Activated naive CD4-positive, alpha-beta T cell treated with Interleukin-2 at 50 U/mL for 16 hours (primary cell): ENCODE measurements at places on chromosomes 6 and 20.

DNA sequence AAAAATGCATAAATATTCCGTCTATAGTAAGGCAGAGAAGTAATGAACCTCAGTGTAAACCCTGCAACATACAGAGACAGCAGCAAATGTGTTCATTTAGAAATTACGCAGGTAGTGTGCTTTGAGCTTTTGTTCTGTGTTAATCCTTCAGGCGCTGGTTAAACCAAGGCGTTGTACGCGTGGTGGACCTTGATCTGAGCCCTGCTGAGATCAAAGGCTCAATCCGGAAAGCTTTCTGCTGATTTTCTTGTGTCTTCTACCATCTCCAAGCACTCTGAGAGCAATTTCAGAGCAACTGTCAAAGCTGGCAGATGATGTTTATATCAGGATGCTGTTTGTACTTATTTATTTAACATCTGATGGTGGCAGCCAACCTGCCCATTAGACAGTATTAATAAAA, 382.8 kb downstream of the CDH26 start:
- no peak for DNase-seq

- no peak for DNase-seq
Observed at GRCh38 chr6:144879436-144879835, 594.3 kb downstream of the UTRN start.

DNA sequence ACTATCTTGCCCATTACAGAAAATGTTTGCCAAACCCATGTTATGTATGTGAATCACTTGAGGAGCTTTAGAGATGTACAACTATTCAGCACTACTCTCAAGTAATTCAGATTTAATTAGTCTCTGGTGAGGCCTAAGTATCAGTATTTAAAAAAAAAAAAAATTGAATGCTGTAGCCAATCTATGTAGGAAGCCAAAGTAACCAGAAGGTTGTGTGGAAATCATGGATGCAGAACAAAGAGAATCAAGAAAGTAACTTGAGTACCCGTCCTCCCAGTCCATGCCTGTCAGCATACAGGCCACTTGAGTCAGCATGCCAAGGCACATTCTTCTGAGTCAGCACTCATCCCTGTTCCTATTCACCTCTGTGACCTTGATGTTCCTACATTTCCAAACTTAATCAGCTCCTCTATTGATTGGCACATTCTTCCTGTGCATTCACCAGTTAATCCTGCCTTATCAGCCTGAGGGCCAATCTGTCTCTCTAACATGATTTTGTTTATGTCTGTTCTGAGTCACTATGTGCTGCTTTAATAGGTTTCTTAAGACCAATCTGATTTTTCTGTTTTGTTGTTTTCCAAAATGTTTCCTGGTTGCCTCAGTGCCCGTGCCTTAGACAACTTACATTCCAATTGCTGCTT, 165.6 kb downstream of the KCNQ5 start:
- no peak for DNase-seq

- no peak for DNase-seq
Observed at GRCh38 chr20:1392443-1392692, 486 bp downstream of the FKBP1A start.

- DNase-seq, result no peak
Observed at GRCh38 chr6:163232015-163232523, 182.4 kb upstream of the QKI start.

GRCh38 chr6:107641500-107641941, 151.6 kb downstream of the SOBP start:
- DNase-seq, result no peak

- no peak for DNase-seq
Observed at GRCh38 chr20:32908334-32909292, 49.9 kb downstream of the EFCAB8 start.

- DNase-seq, result no peak
Observed at GRCh38 chr20:9458138-9458796, 56.1 kb upstream of the LAMP5 start.

- no peak for DNase-seq
Observed at GRCh38 chr6:64717281-64717680, 989.7 kb downstream of the EYS start.

GRCh38 chr6:154719433-154719832, 13.8 kb upstream of the SCAF8 start:
- DNase-seq, result no peak

- no peak for DNase-seq
Observed at GRCh38 chr6:33206864-33207551, 1.3 kb upstream of the RING1 start.

GRCh38 chr20:47969426-47969825, 184.1 kb upstream of the SULF2 start:
- DNase-seq, result no peak

DNA sequence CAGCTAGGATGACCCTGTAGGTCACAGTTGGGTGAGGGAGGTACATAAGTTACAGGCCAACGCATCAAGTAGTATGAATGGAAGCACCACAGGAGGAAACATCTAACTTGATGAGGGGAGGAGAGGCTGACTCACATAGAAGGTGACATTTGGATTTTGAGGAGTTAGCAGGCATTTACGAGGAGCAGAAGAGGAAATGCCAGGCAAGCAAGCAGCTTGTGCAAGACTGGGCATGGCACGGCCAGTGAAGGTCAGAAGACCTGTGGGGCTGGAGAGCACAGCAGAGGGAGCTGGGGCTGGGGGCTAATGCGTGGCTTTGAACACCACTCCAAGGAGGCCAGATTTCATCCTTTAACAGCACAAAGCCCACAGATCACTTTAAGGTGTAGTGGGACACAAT, 37.8 kb downstream of the MUC22 start:
- DNase-seq, result no peak

DNA sequence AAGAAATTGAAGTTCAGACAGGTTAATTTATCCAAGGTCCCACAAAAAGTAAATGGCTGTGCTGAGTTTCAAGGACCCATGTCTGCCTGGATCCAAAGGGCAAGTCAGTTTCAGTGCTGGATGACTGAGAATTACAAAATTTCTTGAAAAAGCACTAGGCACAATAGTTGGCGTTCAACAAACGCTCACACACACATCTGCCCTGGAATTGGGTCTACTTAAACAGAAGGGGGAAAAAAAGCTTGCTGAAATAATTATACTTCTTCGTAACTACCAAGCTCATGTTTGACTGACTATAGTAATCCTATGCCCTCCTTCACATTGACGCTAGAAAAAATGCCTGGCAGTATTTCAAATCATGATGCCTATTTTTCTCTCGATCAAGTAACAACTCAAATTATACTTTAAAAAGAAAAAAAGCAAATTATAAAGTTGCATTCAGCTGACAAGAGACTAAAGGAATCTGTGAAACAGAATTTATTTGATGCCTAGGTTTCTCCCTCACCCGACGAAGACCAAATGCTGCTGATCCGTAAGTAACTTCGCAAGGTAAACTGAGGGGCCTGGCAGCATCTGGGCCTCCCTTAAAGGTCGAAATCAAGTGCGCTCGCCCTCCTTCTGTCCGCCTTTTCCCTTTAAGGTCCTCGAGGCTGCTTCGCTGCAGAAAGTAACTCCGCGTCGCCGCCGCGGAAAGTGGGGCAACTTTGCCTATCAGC, 650 bp upstream of the CD2AP start:
- no peak for DNase-seq

GRCh38 chr20:35560541-35560940, 18.7 kb downstream of the ERGIC3 start:
- DNase-seq, result no peak
